ENCODE measurements at places on chromosomes 2 and 18. TPM values are rescaled to one million over a fixed set of nuclear protein-coding genes. Genes with fewer than 3 reads are reported as not detected.
A peak's percentile ranks its signal among the peaks of the same experiment; 100 is the strongest.

GRCh38 chr18:69980982-69981804 is 33.5 kb upstream of the CD226 start:
- DNase-seq, result no peak

GRCh38 chr2:159895258-159896065 is 97.5 kb upstream of the CD302 start:
- DNase-seq, result peak; percentile 33

DNA sequence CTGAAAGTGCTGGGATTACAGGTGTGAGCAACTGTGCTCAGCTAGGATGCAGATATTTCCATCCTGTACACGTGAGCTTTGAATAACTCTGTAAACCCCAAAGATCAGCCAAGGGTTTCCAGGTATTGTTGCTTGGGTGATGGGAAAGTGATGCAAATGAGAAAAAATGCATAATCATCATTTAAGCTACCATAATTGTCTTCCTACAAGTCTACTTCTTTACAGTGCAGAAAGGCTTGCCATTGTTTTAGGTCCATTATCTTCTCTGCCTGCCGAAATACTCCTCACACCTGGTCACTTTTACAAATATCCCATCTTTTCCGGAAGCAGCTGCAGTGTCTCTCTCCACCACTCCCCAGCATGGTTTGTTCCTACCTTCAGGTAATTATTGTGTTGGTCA is 259.8 kb upstream of the CCDC68 start:
- DNase-seq, result no peak

DNA sequence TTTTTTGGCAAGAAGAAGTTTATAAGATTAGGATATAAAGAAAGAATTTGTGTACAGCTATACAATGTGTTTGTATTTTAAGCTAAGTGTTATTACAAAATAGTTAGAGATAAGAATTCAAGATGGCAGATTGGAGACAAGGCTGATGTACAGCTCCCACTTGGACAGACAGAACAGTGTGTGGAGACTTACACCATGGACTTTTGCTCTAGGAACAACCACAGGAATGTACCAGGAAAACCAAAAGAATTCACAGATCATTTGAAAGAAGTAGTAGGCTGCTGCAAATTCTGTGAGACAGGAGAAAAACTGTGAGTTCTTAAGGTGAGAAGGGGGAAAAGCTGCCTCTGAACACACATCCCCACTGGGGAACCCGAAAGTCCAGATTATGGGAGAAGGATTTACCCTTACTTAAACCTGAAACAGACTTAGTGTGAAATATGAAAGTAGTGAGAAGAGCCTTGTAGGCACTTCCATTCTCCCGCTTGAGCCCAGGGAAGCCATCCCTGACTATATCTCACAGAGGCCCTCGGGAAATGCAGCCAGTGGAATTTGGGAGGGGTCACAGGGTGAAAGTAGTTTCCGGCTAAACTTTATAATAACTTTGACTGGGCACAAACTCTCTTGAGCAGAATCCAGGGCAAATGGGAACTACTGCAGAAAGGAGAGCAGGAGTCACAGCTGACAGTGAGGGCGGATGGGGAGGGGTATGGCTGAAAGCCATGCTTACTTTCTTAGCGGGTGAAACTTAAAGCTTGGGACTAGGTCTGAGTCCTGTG is 11.6 kb upstream of the RPRD1A start:
- no peak for DNase-seq

- DNase-seq, result no peak
Measured at GRCh38 chr2:165193178-165193777, 10.6 kb downstream of the SCN3A start.

GRCh38 chr2:85698184-85698879 is 4.2 kb downstream of the GNLY start:
- no peak for DNase-seq

DNA sequence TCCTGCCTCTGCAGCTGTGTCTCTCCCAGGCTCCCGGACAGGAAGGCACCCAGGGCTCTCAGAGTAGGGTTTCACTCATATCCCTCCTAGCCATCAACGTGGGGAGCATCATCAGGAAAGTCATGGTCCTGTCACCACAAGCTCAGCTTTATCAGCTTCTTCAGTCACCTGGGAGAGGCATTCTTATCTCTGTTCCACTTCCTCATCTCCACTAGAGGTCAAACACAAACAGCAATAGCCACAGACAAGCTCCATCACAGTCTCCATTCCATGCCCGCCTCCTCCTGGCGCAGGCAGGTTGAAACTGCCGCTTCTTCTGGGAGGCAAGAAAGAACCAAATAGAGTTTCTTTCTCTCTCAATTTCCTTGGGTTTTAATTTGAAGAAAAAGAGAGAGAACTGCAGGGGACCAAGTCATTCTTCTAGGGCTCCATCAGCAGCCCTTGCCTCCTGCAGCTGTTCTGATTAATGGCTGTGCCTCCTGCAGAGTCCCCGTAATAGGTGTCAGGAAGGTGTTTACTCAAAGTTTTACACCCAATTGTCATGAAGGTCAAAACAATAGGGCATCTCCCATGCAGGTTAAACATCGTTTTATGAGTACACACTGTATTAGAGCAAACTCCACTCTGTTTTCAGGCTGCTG is 377.9 kb downstream of the TMEM182 start:
- DNase-seq, result no peak

Gene BOLL
- 0.45 TPM for total RNA-seq

Gene FSIP2
- 1.5 TPM for total RNA-seq

Gene CCDC148
- 10.7 TPM for total RNA-seq
